ENCODE measurements at places on chromosomes 1 and 21.

DNA sequence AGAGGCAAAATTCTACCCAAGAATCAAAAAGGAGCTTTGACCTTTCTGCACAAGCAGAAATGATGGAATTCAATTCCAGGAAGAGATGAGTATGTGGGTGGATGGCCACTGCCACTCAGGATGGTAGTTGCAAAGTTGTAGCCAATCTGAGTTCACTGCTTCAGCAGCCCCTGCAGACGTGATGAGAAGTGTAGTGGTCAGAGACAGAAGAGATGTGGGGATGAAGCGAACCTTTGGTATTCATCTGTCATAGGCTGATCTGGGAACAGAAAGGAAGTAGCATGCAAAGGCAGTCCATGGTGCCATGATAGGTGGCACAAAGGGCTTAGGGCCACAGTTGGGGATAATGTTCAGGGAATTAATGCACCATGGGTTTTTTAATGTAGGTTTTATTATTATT is 81.1 kb upstream of the PGBD5 start:
- no peak overlapping the region for H3K4me3 ChIP-seq
- H3K4me1 ChIP-seq: peaks cover 2% of the 10 kb centered on the region
- no peak overlapping the region for H3K27ac ChIP-seq
- DNase-seq: no peak
- no peaks in the 10 kb centered on the region for H3K36me3 ChIP-seq

DNA sequence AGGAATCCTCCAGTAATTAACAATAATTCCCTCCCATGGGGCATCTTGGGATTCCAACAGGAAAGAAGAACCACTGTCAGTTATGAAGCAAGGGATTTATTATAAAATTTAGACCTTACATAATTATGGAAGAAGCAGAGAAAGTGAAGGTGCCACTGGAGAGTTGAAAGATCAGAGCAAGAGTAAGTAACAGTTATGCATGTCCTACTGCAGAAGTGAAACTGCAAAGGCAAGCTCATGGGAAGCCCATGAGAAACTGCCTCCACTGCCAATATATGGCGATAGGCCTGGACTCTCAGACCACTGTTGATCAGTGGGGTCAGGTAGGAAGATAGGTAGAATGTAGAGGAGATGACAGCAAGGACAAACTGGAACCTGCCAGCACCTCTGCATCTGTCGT is 123.6 kb upstream of the ZNF648 start:
- H3K36me3 ChIP-seq: no peaks in the 10 kb centered on the region
- H3K4me1 ChIP-seq: no peaks in the 10 kb centered on the region
- DNase-seq: no peak

DNA sequence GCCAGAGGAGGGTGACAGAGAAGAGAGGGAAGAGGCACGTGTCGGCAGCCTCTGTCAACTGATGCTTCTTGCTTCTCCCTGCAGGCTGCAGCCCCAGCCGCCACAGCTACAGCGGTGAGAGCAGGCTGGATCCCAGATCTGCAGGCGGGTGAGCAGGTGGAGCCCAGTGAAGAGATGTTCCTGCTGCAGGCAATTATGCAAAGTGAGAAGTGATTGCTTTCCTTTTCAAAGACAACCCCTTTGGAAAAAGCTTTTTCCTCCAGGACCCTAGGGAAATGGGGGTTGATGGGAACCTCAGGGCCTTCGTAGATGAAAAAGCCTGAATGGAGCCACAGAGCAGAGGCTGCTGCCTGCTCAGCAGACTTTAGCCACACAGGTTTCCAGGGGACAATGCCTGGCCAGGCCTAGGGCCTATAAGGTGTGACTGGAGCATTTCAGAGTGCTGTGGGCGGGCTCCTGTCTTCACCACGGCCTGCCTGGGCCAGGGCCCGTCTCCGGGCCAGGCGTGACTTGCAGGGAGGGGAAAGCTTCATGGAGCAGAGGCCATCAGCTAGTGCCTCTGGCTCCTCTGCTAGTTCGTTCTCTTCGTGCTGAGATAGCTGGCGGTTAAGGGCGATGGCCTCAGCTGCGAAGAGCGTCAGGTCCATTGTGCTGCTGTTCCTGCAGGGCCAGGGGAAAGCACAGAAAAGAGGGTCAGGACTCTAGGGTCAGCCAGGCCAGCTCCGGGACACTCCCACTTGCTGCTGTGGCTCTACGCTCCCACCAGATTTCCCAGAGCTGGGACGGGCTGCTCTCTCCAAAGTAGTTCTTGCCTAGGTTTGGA is 6.9 kb upstream of the KNCN start:
- no peak overlapping the region for H3K27ac ChIP-seq
- H3K4me1 ChIP-seq: no peaks in the 10 kb centered on the region
- no peak overlapping the region for H3K4me3 ChIP-seq
- no peak for DNase-seq

DNA sequence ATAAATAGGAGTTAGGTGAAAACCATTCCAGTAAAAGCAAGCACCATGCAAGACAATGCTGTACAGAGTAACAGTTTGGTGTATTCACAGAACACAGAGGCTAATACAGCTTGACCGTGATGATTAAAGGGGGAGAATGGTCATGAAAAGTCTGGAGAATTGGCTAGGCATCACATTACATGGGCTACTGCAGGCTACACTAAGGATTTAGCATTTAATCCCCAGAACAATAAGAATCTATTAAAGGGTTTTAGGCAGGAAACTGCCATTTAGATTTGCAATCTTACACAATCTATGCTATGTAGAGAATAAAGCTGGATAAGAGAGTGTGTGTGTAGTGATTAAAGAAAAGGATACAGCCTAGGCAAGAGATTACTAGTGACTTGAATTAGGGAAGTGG is 30.6 kb downstream of the HFM1 start:
- no peak overlapping the region for H3K27ac ChIP-seq
- H3K27me3 ChIP-seq: no peaks in the 10 kb centered on the region
- no peaks in the 10 kb centered on the region for H3K36me3 ChIP-seq
- no peak for DNase-seq
- no peak overlapping the region for H3K4me3 ChIP-seq

- DNase-seq: no peak
- H3K4me1 ChIP-seq: peaks cover 10% of the 10 kb centered on the region
- peaks cover 6% of the 10 kb centered on the region for H3K36me3 ChIP-seq
- no peaks in the 10 kb centered on the region for H3K27me3 ChIP-seq
Observed at GRCh38 chr1:228148196-228148861, 1.4 kb upstream of the GJC2 start.

GRCh38 chr1:215971793-215972441 is 404.8 kb downstream of the KCTD3 start:
- no peak for DNase-seq
- H3K4me1 ChIP-seq: no peaks in the 10 kb centered on the region
- H3K36me3 ChIP-seq: no peaks in the 10 kb centered on the region
- H3K4me3 ChIP-seq: no peak overlapping the region

GRCh38 chr21:44423941-44424607 is 31.2 kb upstream of the LRRC3 start:
- H3K36me3 ChIP-seq: no peaks in the 10 kb centered on the region
- H3K27me3 ChIP-seq: no peaks in the 10 kb centered on the region
- no peak for DNase-seq
- no peak overlapping the region for H3K27ac ChIP-seq

- peaks cover 19% of the 10 kb centered on the region for H3K4me1 ChIP-seq
- no peak for DNase-seq
- H3K4me3 ChIP-seq: no peak overlapping the region
- H3K36me3 ChIP-seq: no peaks in the 10 kb centered on the region
- peaks cover 13% of the 10 kb centered on the region for H3K27me3 ChIP-seq
- no peak overlapping the region for H3K27ac ChIP-seq
Observed at GRCh38 chr21:38956856-38957571, 151.3 kb downstream of the ETS2 start.

GRCh38 chr1:106290805-106291501 is 765.5 kb upstream of the PRMT6 start:
- no peaks in the 10 kb centered on the region for H3K4me1 ChIP-seq
- no peak overlapping the region for H3K27ac ChIP-seq
- H3K27me3 ChIP-seq: no peaks in the 10 kb centered on the region
- no peaks in the 10 kb centered on the region for H3K36me3 ChIP-seq

GRCh38 chr1:16262067-16262466 is 25.1 kb upstream of the CPLANE2 start:
- H3K4me1 ChIP-seq: no peaks in the 10 kb centered on the region
- no peaks in the 10 kb centered on the region for H3K36me3 ChIP-seq
- DNase-seq: no peak
- no peak overlapping the region for H3K4me3 ChIP-seq
- H3K27ac ChIP-seq: no peak overlapping the region

DNA sequence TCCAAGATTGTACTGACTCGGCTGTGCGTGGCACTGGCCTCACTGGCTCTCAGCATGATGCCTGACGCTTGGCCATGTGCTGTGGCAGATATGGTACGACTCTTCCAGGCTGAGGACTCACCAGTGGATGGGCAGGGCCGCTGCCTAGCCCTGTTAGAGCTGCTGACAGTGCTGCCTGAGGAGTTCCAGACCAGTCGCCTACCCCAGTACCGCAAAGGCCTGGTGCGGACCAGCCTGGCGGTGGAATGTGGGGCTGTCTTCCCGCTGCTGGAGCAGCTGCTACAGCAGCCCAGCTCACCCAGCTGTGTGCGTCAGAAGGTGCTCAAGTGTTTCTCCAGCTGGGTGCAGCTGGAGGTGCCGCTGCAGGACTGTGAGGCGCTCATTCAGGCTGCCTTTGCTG is 2.9 kb downstream of the IPO13 start:
- H3K4me3 ChIP-seq: no peak overlapping the region
- no peaks in the 10 kb centered on the region for H3K27me3 ChIP-seq
- H3K27ac ChIP-seq: no peak overlapping the region
- DNase-seq: no peak
- peaks cover 40% of the 10 kb centered on the region for H3K4me1 ChIP-seq

GRCh38 chr1:14724246-14724645 is 125.8 kb downstream of the KAZN start:
- no peak overlapping the region for H3K27ac ChIP-seq
- peaks cover 1% of the 10 kb centered on the region for H3K27me3 ChIP-seq
- no peak for DNase-seq
- H3K4me3 ChIP-seq: no peak overlapping the region
- H3K4me1 ChIP-seq: no peaks in the 10 kb centered on the region

DNA sequence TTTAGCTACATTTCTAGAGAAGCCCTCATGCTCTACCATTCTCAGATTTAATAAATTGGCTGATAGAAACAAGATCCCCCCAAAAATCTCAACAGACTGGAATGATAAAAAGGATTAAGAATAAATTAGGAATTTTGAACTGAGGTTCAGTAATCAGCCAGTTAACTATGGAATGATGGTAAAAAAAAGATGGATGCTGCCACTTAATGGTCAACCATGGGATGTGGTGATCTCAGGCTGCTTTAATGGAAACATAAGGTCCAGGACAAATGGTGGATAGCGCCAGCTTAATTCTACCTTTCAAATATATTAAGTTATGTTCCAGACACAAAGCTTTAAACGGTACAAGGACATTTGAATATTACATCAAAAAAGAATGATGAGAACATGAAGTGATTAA is 49.9 kb downstream of the CCN1 start:
- no peak for DNase-seq
- H3K27me3 ChIP-seq: no peaks in the 10 kb centered on the region
- H3K27ac ChIP-seq: no peak overlapping the region
- no peak overlapping the region for H3K4me3 ChIP-seq
- peaks cover 47% of the 10 kb centered on the region for H3K36me3 ChIP-seq
- H3K4me1 ChIP-seq: no peaks in the 10 kb centered on the region

- H3K36me3 ChIP-seq: peaks cover 2% of the 10 kb centered on the region
- no peak overlapping the region for H3K27ac ChIP-seq
- DNase-seq: no peak
- H3K4me3 ChIP-seq: no peak overlapping the region
- H3K27me3 ChIP-seq: no peaks in the 10 kb centered on the region
- peaks cover 21% of the 10 kb centered on the region for H3K4me1 ChIP-seq
Observed at GRCh38 chr1:25715888-25716287, 84.1 kb upstream of the SELENON start.

DNA sequence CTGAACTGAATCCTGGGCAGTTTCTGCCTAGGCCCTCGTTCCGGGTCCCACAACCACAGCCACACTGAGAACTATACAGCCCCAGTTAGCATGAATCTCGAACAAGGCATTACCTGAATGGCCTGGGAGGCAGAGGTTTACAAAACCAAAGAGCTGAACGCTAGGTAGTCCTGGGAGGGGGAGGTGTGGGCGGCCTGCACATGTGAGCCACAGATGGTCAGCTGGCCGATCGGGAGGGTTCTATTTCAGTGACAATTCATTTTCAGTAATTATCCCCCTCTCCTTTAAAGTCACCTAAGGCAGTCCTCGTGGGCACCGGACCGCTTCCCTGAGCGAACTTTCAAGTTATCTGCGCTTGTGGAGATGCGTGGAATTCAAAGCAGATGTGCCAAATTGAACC is 111.9 kb downstream of the GLIS1 start:
- H3K36me3 ChIP-seq: no peaks in the 10 kb centered on the region
- H3K4me1 ChIP-seq: no peaks in the 10 kb centered on the region
- H3K27ac ChIP-seq: no peak overlapping the region
- no peak for DNase-seq
- no peak overlapping the region for H3K4me3 ChIP-seq
- no peaks in the 10 kb centered on the region for H3K27me3 ChIP-seq

DNA sequence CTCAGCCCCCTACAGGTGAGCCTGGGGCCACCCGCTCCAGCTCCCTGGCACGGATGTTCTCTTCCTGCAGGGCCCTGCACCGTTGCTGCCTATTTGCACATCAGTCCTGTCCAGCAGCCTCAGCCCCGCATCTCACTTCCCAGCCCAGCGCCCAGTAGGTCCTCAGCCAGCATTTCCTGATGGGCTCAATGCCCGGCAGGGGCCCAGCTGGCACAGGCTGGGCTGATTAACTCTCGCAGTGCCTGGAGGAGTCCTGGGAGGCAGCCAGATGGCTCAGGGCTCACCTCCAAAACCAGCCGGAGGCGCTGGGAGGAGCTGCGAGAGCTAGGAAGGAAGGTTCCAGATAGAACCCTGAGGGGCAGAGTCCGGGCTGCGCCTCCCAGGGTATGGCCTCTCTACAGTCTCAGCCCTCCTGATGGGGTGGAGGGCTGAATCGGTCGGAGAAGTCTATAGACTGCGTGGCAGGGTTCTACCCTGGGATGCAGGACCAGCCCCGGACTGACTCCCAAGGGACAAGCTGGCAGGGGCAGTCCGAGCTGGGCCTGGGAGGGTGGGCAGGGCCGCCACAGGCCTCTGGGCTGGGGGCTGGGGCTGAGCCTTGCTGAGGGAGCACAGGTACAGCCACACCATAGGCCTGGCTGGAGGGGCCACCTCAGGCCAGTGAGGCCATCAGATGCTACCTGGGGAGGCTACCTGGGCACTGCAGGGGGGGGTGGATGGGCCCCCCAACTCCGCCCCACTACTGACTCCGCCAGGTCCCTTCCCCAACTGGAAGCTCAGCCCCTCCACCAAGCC is 19.2 kb upstream of the CLSTN1 start:
- H3K27ac ChIP-seq: no peak overlapping the region
- H3K27me3 ChIP-seq: no peaks in the 10 kb centered on the region
- H3K36me3 ChIP-seq: no peaks in the 10 kb centered on the region
- H3K4me3 ChIP-seq: no peak overlapping the region
- peaks cover 1% of the 10 kb centered on the region for H3K4me1 ChIP-seq

GRCh38 chr1:215040190-215040589 is 42.3 kb upstream of the KCNK2 start:
- no peak overlapping the region for H3K4me3 ChIP-seq
- H3K4me1 ChIP-seq: peaks cover 2% of the 10 kb centered on the region
- H3K36me3 ChIP-seq: no peaks in the 10 kb centered on the region
- no peak overlapping the region for H3K27ac ChIP-seq
- DNase-seq: no peak
- H3K27me3 ChIP-seq: peaks cover 16% of the 10 kb centered on the region

GRCh38 chr1:172745014-172745413 is 86.1 kb downstream of the FASLG start:
- H3K4me3 ChIP-seq: no peak overlapping the region
- H3K27ac ChIP-seq: peak overlapping the region; percentile 35
- no peaks in the 10 kb centered on the region for H3K36me3 ChIP-seq
- H3K4me1 ChIP-seq: peaks cover 28% of the 10 kb centered on the region
- peak; percentile 46 for DNase-seq

- H3K4me1 ChIP-seq: no peaks in the 10 kb centered on the region
- no peaks in the 10 kb centered on the region for H3K36me3 ChIP-seq
- H3K27me3 ChIP-seq: peaks cover 5% of the 10 kb centered on the region
- H3K27ac ChIP-seq: no peak overlapping the region
Observed at GRCh38 chr1:158053276-158053675, 59.8 kb downstream of the KIRREL1 start.

Data from activated naive CD8-positive, alpha-beta T cell treated with anti-CD3 and anti-CD28 coated beads, Interleukin-2, amount 50 U/mL, for 24 hours (primary cell).